HTR-8/SVneo (cell line): ENCODE measurements at places on chromosomes 3 and 15.

GRCh38 chr3:64150623-64151207 is 74.6 kb downstream of the PRICKLE2 start:
- no peak for DNase-seq

DNA sequence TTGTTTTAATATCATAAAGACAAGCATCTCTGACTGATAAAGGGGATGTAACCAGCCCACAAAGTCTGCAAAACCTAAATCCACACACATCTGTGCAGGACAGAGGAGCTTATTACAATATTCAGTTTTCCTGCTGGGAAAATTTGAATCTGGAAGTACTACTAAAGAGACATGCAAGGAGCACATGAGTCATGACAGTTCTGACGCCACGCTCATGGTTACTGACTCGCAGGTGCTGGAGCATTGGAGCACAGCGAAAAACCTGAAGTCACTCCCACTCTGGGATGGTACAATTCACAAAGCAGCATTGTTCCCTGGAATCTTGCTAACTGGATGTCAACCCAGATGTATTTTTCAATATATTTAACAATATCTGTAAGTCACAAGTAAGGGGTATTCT is 7.6 kb upstream of the ISL2 start:
- DNase-seq = no peak

- DNase-seq = no peak
These were observed 29.2 kb upstream of the CCDC174 start for GRCh38 chr3:14622368-14622767.

DNA sequence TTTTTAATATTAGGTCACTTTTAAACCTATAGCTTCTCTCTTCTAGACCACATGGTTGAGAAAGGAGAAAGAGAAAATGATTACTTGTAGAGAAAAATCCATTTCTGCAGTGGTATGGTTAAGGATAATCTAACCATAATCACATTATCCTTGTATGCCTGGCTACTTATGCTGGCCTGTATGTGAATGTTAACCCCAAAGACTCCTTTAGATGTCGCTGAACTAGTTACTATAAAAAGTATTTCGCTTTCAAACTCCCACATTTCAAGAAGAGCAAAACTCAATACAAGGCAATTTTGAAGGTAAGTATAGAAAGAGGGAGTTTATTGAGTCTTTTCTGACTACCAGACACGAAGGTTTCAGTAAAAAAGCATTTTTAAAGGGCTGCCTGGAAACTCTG is 2.2 kb downstream of the KCTD6 start:
- DNase-seq = no peak

DNA sequence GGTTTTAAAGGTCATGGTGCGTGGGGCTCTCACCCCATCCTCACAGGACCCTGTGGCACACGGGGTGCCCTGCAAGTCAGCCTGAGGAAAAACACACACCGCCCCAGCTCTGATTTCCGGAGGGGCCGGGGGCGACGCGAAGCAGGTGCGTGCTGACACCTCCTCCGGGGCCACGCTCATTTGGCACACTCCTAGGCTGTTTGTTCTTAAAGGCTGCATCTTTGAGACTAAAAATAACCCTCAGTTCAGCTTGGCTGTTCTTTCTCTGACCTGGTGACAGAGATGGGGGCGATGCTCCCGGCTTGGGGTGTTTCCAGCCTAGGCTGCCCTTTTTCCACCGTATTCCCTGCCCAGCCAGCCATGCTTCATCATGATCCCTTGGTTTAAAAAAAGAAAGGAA is 141.5 kb upstream of the TPM1 start:
- DNase-seq = no peak

DNA sequence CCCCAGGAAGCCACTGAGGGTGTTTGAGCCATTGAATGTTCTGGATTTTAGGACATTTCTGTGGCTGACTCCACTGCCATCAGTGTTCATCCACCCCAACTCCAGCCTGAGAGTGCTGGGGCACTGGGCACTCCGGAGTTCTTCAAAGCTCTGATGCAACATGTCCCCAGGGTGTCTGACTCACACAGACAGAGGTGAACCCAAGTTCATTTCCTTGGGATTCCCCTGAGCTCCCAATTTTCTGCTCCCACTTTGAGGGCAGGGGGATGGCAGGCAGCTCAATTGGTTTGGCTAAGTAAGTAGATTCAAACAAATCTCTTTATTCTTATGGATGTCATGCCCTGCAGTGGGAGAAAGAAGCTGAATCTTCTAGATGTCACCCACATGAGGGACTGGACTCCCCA is 2.2 kb downstream of the STRA6 start:
- DNase-seq = peak; percentile 76

DNA sequence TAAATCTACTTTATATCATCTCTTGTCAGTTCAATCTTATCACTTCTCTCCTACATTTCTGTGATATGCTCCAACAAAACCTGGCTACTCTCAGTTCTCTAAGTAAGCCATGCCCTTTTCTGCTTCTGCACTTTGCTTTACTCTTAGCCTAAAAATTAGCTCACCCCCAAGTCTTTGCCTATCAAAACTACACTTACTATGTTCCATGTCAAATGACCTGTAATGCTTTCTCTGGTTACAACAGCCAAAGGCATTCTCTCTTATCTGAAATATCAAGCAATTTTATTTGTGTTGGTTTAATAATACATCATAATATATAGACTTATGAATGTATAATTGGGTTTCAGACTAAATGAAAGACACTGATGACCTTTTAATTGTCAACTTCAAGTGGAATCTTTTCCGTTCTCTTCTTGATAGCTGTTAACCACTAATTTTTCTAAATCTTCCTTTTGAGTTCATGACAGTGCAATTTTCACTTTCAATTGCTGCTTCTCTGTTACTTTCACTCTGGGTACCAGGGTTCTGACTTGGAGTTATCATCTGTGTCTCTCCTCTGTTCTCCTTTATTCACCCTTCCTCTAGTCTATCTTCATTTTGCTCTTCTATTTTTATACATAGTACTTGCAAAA is 619.0 kb upstream of the GOLIM4 start:
- no peak for DNase-seq
